ENCODE measurements at places on chromosomes 6 and 20.

GRCh38 chr6:12265296-12265695, 24.9 kb upstream of the EDN1 start:
- no peak for DNase-seq

- no peak for DNase-seq
Observed at GRCh38 chr6:150881911-150882481, 16.5 kb downstream of the MTHFD1L start.

DNA sequence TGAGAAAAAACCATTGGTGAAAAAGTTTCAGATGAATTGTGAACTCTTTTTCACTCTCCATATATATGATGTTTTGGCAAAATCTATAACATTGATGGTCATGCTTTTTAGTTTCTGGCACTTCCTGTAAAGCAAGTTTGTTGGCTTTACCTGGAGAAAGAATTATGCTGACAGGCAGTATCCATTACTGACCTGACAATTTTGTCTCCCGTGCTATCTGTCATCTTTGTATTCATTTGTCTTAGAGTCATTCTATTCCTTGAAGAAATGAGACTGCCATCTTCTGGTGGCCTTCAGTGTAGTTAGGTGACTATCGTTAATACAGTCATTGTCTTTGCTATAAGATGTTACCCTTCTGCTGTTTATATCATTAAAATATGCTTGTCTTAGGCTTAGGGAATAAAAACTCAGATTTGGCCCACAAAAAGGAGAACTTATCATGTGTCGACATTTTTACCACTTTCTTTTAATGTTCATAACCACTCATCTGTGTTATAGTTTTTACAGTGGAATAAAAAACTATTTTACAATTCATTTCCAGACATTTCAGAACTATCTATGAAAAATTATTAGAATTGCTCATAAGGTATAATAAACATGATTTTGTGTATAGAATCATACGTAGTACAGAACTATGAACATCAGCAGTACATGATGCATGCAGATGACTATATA, 707.0 kb downstream of the EPM2A start:
- no peak for DNase-seq

DNA sequence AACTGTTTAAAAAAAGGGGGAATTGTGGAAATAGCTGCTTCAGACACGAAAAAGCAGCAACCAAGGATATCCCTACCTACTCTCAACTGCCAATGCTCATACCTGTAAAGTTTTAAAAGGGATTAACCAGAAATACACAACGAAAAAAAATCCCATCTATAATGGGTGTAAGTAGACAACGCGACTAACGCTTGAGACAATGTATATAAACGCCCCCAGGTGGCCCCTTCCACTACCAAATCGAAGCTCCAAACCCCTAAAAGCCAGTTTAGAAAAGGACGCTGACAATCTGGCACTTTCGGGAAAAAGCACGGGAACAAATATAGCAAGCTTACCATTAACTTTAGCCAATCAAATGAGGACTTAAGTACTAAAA, 94.5 kb upstream of the BTN3A2 start:
- DNase-seq = no peak

GRCh38 chr20:1417790-1418189, 24.9 kb upstream of the FKBP1A start:
- DNase-seq = no peak

DNA sequence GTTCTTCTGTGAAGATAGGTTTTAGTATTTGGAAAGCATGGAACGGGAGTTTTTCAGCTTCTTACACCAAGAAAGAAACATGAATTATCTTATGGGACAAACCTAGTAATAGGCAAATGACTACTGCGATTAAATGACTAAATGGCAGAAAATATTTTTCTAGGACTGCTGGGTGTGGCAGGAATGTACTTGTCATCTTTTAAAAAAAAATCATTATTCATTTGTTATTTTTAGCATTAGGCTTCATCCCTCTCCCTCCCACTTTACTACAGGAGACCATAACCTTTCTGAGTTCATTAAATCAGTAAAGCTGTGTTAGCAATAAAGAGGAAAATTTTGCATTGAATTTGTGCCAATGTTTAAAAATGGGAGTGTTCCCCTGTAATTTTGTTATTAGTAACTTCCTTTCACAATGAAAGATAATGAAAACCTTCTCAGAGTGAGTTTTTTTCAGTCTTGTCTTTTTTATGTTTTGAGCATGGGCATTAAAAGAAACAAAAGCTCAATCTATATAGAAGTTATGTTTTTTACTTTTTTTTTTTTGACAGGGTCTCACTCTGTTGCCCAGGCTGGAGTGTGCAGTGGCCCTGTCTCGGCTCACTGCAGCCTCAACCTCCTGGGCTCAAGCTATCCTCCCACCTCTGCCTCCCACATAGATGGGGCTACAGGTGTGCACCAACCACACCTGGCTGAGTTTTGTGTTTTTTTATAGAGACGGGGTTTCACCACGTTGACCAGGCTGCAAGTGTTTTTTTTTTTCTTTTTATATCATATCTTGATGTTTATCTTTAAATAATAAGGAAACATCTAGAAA, 105.6 kb upstream of the CLDN20 start:
- no peak for DNase-seq

- DNase-seq = no peak
Observed at GRCh38 chr6:160368670-160369069, 20.5 kb downstream of the SLC22A3 start.

GRCh38 chr6:167846997-167847606, 20.4 kb downstream of the AFDN start:
- DNase-seq = no peak

DNA sequence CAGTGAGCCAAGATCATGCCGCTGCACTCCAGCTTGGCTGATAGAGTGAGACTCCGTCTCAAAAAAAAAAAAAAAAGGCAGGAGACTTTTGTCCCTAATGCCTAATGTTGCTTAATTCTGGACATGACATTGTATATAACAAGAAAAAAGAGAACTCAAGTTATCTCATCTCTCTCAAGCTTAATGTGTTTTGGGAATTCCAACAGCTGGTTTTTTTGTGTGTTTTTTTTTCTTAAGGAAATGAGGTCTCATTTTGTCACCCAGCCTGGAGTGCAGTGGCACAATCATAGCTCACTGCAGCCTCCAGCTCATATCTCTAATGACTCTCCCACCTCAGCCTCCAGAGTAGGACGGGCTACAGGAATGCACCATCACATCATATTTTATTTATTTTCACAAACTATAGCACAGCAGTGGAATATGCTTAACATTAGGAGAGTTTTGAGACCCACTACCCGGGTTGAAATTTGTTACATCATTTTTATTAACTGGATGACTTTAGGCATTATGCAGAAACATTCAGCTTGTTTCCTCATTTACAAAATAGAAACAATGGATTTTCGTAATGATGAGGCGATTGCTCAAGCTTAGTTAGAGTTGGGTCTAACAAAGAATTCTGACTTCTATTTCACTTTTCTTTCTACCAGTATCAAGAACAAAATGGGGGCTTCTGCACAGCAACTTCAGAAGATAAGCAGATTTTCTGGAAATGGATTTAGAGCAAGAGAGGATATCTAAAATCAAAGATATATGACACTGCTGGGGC, 104.1 kb upstream of the BTN3A2 start:
- no peak for DNase-seq

- DNase-seq = no peak
Observed at GRCh38 chr6:90212274-90212673, 84.4 kb downstream of the BACH2 start.

- DNase-seq = no peak
Observed at GRCh38 chr6:31617010-31617409, 2.0 kb downstream of the AIF1 start.

DNA sequence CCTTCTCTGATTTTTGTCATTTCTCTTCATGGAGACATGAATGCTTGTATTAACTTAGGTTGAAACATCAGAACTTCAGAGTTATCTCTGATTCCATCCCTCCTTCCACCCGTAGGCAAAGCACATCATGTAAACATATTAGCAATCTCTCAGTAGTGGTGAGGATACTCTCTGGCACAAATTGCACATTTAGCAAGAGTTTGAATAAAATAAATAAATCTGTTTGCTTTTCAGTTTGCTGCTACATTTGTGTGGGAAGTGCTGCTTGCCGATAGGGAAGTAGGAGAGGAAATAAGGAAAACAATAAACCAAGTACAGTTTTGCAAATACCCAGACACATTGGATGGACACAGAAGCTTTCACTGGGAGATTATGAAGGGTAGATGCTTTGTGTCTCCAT, 359.0 kb downstream of the BCKDHB start:
- DNase-seq = no peak

DNA sequence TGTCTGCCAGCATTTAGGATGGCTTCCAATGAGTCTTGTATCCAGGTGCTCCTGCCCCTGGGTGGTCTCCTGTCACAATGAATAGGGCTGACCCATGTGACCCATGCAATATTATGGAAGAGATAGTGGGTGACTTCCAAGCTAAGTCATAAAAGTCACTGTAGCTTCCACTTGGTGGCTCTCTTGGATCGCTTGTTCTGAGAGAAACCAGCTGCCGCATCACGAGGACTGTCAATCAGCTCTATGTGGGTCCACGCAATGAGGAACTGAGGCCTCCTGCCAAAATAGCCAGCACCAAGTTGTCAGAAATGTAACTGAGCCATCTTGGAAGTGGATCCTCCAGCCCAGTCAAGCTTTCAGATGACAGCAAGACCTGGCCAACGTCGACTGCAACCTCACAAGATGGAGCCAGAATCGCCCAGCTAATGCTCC, 14.9 kb upstream of the MATN4 start:
- no peak for DNase-seq

All from effector CD4-positive, alpha-beta T cell (primary cell).